ENCODE measurements at places on chromosomes 12 and 14.

DNA sequence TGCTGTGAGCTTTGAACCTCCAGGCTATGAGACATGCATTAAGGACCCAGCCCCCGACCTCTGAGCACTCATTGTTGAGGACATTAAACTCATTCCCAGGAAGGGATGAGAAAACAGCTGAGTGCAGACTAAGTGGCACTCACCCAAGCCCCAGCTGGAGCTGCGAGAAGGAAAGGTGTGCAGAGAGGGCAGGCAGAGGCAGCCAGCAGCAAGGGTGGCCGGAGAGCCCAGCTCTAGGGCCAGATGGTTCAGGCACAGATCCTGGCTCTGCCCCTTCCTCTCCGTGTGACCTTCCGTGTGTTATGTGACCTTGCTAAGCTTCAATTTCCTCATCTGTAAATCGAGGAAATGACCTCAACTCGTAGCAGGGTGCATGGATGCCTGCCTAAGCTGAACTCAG is 3.7 kb downstream of the TSPAN11 start:
- DNase-seq: no peak

- DNase-seq: no peak
Measured at GRCh38 chr12:5612556-5613410, 180.9 kb downstream of the NTF3 start.

GRCh38 chr12:64767495-64767894 is 8.3 kb upstream of the GNS start:
- no peak for DNase-seq

GRCh38 chr12:120468325-120468820 is 1.2 kb downstream of the SRSF9 start:
- no peak for DNase-seq

GRCh38 chr12:132227782-132228475 is 83.7 kb downstream of the NOC4L start:
- DNase-seq: no peak

DNA sequence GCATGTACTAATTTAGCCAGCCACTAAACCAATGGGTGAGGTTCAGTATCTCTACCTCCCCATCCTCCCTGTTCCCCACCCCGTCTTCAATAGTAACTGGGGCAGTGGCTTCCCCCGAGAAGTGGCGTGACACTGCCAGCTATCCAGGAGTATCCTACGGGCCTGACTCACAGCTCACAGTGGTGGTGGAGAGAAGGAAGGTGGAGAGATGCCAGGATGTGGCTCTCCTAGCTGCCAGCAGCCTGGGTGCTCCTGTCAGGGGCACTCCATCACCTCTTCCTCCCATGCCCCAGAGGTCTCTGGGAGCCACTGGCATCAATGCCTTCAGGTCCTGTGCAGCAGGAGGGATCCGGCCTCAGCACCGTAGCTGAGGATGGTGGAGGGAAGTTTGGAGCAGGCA is 49.0 kb downstream of the TSPAN11 start:
- no peak for DNase-seq

GRCh38 chr12:27814851-27815591 is 35.0 kb upstream of the MANSC4 start:
- no peak for DNase-seq

DNA sequence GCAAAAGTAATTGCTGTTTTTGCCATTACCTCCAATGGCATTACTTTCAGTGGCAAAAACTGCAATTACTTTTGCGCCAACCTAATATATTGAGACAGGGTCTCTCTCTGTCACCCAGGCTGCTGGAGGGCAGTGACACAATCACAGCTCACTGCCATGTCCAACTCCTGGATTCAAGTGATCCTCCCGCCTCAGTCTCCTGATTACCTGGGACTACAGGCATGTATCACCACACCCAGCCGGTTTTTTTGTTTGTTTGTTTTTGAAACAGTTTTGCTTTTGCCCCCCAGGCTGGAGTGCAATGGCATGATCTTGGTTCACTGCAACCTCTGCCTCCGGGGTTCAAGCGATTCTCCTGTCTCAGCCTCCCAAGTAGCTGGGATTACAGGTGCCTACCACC is 15.7 kb upstream of the KDM2B start:
- no peak for DNase-seq

- no peak for DNase-seq
Measured at GRCh38 chr14:21050597-21050996, 7.0 kb upstream of the RNASE8 start.

- no peak for DNase-seq
Measured at GRCh38 chr12:122137229-122137628, 36.8 kb downstream of the IL31 start.

- DNase-seq: no peak
Measured at GRCh38 chr14:23664207-23664885, 28.2 kb downstream of the DHRS2 start.

- no peak for DNase-seq
Measured at GRCh38 chr12:127607146-127607725, 659.7 kb upstream of the TMEM132C start.

- DNase-seq: no peak
Measured at GRCh38 chr12:68981516-68981915, 48.5 kb upstream of the CPM start.

DNA sequence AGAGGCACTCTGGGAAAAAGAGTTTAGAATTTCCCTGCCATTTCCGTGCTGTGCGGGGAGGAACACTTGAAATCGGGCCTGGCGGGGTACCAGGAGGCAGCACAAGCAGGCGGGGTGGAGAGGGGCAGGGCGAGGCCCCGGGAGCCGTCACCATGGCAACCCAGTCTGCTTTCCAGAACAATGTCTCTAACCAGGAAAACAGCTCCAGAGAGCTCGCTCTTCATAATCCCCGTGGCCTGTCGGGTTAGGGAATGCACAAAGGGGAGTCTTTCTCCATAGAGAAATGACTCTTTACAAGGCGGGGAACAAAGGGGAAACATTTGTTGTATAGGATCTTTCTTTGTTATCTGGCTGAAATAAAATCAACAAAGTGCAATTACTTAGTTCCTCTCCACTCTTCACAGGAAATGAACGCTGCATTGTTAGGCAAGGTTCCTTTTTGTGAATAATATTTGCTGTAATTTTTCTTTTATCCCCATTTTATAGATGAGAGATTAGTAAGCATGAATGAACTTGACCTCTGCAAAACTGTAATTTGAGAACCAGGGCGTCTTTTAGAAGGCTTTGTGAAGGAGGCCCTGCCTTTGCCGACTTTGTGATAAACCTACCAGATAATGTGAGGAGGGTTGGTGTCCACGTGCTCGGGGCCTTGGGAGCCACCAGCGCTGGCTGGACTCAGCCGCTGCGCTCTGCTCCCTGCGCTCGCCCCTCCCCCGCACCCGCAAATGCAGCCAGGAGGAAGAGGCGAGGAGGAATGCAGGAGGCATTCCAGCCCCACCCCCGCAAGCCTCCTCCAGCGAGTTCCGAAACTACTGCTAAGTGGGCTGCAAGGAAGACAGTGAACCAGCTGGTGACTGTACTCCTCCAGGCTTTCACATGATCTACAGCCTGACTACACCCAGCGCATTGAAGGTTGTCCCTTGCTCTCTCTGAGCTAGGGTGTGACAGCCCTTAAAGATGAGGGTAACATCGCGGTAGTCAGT is 105.2 kb upstream of the ATF7IP start:
- DNase-seq: no peak

GRCh38 chr12:1929985-1930802 is 11.7 kb upstream of the CACNA2D4 start:
- DNase-seq: no peak

- no peak for DNase-seq
Measured at GRCh38 chr12:53560351-53560750, 53.1 kb upstream of the NPFF start.

DNA sequence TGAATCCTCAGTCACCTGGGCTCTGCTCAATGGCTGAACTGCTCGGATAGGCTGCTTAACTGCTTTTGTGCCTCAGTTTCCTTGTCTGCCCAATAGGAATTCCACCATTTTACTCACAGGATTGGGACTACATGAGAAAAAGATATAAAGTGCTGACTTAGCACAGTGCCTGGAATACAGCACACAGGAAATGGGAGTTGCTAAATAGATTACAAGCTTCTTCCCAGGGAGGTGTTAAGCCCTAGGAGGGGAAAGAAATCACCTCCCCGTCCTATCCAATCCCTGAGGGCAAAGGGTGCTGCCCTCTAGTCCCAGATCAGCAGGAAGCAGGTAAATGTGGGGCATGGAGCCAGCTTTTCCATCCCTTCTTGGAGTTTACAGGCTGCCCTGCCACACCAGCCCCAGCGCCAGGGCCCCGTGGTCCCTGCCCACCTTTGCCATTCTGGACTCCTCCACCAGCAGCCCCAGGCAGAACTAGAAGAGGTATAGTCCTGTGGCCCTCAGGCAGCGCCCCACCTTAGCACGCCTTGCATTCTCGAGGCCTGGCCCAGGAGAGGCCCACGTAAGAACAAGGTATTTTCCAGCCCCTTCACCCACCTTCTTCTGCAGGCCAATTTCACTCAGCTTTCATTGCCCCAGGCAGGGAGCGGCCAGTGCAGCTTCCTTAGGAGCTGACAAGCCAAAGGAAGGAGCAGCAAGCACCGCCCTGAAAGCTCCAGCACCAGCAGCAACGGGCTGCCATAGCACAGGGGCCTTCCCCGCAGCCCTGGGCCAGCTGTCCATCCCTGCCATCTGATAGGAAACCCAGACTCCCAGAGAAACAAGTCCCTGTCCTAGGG is 28.8 kb upstream of the RPLP0 start:
- DNase-seq: no peak

- DNase-seq: no peak
Measured at GRCh38 chr14:93156693-93157369, 27.9 kb downstream of the MOAP1 start.

- DNase-seq: peak; percentile 52
Measured at GRCh38 chr12:47744005-47744651, 14.6 kb downstream of the RAPGEF3 start.

- DNase-seq: no peak
Measured at GRCh38 chr12:71007781-71008404, 87.4 kb upstream of the PTPRR start.

- DNase-seq: no peak
Measured at GRCh38 chr14:23137192-23137812, 18.2 kb upstream of the CEBPE start.

- DNase-seq: no peak
Measured at GRCh38 chr14:52846591-52846990, 55.2 kb upstream of the GNPNAT1 start.

- DNase-seq: no peak
Measured at GRCh38 chr14:101102875-101103274, 199.4 kb upstream of the RTL1 start.

GRCh38 chr12:110371408-110372055 is 32.0 kb downstream of the ANAPC7 start:
- no peak for DNase-seq

DNA sequence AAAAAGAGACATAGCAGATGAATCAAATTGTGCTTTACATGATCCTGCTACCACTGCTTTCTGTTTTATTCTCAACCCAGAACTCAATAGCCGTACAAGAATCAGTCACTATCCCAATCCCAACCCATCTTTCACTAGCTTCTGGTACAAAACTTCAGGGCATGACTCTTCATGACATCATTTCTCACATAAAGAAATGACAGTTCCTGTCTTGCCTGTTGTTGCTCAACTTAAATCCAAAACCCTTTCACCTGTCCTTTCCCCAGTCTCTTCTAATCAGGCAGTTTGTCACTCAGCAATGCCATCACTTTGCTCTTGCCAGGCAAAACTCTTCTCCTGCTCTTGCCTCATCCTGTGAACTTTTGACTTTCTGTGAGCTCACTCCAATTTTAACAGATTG is 962.8 kb downstream of the GALC start:
- no peak for DNase-seq

- DNase-seq: no peak
Measured at GRCh38 chr14:44029933-44030332, 477.1 kb downstream of the FSCB start.

GRCh38 chr12:66688846-66689439 is 10.1 kb upstream of the GRIP1 start:
- DNase-seq: peak; percentile 12

DNA sequence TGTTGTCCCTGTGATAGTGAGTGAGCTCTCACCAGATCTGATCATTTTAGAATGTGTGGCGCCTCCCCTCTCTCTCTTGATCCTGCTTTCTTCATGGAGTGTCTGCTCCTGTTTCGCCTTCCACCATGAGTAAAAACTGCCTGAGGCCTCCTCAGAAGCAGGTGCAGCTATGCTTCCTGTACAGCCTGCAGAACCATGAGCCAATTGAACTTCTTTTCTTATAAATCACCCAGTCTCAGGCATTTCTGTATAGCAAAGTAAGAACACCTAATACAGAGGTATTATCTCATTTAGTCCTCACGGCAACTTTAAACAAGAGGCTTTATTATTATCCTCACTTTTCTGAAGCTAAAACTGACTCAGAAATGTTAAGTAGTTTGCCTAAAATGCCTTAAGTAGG is 81.3 kb upstream of the BTG1 start:
- DNase-seq: no peak

All from stimulated activated CD4-positive, alpha-beta T cell treated with anti-CD3 and anti-CD28 coated beads, Interleukin-1b, Interleukin-23, amount 100 ng/mL, for 48 hours (primary cell).